ELF-1 (cell line): ENCODE measurements at places on chromosomes 2 and 18.
A peak's percentile ranks its signal among the peaks of the same experiment; 100 is the strongest.

GRCh38 chr2:229927817-229928321, 5.6 kb downstream of the FBXO36 start:
- no peak for DNase-seq

DNA sequence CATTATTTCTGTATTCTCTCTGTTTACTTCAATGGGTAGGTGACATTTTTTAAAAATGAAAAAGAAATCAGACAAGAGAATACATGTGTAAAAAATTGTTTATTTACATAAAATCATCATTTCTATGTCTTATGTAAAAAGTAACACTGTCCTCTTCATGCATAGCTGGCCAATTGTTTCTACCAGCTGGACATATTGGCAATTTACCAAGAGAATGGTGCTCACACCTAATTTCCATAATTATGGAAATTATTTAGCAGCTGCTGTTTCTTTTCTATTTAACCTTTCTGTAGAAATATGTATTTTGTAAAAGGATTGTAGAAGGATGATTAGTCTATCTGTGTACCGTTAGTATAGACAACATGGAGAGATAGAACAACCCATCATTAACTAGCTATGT, 791.9 kb downstream of the TRIB2 start:
- DNase-seq: no peak

- DNase-seq: no peak
Observed at GRCh38 chr2:241842620-241843211, 16.0 kb downstream of the PDCD1 start.

DNA sequence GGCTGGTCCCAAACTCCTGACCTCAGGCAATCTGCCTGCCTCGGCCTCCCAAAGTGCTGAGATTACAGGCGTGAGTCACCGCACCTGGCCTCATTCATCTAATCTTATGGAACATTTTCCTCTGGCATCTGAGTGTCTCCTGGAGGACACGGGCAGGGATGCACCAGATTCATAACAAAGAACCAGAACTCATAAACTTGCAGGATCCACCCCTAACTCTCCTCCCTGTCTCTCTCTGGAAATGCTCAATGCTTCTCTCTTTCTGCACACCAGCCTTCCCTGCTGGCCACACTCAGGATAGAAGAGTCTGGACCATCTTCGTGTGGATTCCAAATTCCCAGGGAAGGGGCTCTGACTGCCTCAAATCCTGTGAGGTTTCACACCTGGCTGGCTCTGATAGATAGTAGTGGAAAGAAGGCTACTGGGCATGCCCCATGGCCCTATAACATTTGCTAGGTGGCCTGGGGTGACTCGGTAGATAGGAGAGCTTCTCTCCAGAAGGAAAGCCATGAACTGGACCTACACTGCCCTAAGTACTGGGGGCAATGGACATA, 483.2 kb upstream of the GYPC start:
- peak; percentile 11 for DNase-seq

- DNase-seq: no peak
Observed at GRCh38 chr2:61623747-61624146, 85.6 kb upstream of the XPO1 start.

- DNase-seq: no peak
Observed at GRCh38 chr2:189602233-189602632, 21.6 kb upstream of the SLC40A1 start.
